ENCODE measurements at places on chromosomes 2 and 18.
A peak's percentile ranks its signal among the peaks of the same experiment; 100 is the strongest.

DNA sequence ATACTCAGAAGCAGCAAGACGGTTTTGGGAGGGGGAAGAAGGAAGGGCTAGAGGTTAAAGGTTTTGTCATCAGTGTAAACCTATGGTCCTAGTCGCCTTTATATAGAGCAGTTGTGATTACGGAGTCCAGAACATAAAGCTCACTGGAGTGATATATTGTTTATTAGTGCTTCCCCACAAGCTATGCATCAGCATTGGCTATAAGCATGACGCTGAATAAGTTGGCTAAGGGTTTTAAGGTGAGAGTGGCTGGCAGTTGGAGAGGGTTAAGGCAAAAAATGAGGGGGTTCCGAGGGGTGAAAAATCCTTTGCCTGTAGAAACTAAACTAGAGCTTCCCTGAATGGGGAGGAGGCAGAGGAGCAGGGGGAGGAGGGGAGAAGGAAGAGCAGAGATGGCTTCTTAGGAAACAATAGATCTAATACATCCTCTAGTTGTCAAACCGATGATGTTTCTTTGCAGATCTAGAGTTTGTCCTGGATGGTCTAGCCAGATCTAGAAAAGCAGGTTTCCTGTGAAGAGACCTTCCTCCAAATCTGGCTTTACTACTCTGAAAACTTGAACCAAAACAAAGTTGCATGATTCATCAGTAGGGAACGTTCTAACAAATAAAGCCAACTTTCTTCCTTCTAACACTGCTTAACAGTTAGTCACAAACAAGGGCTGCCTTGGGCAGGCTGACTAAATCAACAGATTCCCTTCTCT lies 2.5 kb downstream of the KLF7 start:
- H3K4me1 ChIP-seq: peaks cover 11% of the 10 kb centered on the region
- no peaks in the 10 kb centered on the region for H3K27me3 ChIP-seq
- H3K27ac ChIP-seq: peak overlapping the region; percentile 80
- H3K4me3 ChIP-seq: peak overlapping the region; percentile 96
- peaks cover 24% of the 10 kb centered on the region for H3K36me3 ChIP-seq
- no peak for DNase-seq

DNA sequence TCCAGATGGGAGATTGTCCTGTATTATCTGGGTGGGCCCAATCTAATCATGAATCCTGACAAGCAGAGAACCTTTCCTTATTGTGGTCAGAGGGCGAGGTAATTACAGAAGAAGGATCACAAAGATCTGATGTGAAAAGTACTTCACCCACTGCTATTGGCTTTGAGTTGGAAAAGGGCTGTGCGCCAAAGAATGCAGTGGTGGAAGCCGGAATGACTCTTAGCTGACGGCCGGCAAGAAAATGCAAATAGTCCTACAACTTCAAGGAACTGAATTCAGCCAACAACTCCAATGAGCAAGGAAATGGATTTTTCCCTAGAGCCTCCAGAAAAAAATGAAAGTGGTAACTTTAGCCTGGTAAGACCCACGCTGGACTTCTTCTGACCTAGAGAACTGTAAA lies 67.3 kb downstream of the CTNNA2 start:
- no peaks in the 10 kb centered on the region for H3K4me1 ChIP-seq
- H3K36me3 ChIP-seq: no peaks in the 10 kb centered on the region
- peak; percentile 73 for DNase-seq
- no peak overlapping the region for H3K4me3 ChIP-seq

- no peak overlapping the region for H3K4me3 ChIP-seq
- DNase-seq: no peak
- H3K27me3 ChIP-seq: no peaks in the 10 kb centered on the region
- no peak overlapping the region for H3K27ac ChIP-seq
- no peaks in the 10 kb centered on the region for H3K4me1 ChIP-seq
- no peaks in the 10 kb centered on the region for H3K36me3 ChIP-seq
Observed at GRCh38 chr2:217402761-217403383, 543.0 kb upstream of the TNP1 start.

- H3K4me1 ChIP-seq: no peaks in the 10 kb centered on the region
- no peaks in the 10 kb centered on the region for H3K27me3 ChIP-seq
- H3K27ac ChIP-seq: no peak overlapping the region
- H3K4me3 ChIP-seq: no peak overlapping the region
- no peak for DNase-seq
- peaks cover 5% of the 10 kb centered on the region for H3K36me3 ChIP-seq
Observed at GRCh38 chr18:12861637-12862036, 22.4 kb downstream of the PTPN2 start.
